Stimulated activated CD8-positive, alpha-beta memory T cell treated with anti-CD3 and anti-CD28 coated beads, Interleukin-4, amount 100 ng/mL, for 4 hours (primary cell): ENCODE measurements at places on chromosomes 12 and 14.

DNA sequence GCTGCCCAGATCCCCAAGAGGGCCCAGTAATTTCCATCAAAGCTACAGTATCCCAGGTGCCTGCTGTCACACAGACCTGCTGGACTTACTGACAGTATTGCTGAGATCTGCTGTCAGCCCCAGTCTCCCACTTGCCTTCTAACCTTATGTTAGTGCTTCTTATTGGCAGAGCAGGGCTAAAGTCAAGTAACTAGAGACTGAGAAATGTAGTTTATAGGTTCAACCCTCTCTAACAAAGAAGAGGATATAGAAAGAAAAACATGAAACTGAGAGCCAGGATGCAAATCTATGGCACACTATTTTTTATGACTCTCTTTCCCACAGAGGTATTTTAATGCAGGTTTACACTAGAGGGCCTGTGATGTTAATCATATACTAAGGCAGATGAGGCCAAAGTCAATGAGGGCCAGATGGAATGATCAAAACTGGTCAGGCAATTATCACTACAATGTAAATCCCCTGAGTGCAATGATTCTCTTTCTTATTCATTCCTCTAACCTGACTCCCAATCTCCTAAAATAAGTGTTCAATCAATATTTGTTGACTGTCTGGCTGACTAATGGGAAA lies 781.9 kb downstream of the VRK1 start:
- DNase-seq = no peak

GRCh38 chr12:95663525-95663924 lies 112.2 kb upstream of the USP44 start:
- DNase-seq = no peak

GRCh38 chr14:64926398-64926995 lies 12.2 kb downstream of the CHURC1 start:
- DNase-seq = no peak

- no peak for DNase-seq
These were observed 108.5 kb downstream of the ZFC3H1 start for GRCh38 chr12:71555191-71555590.

- no peak for DNase-seq
These were observed 126.7 kb upstream of the LGR5 start for GRCh38 chr12:71312768-71313403.

GRCh38 chr12:128111951-128112350 lies 155.0 kb upstream of the TMEM132C start:
- no peak for DNase-seq

DNA sequence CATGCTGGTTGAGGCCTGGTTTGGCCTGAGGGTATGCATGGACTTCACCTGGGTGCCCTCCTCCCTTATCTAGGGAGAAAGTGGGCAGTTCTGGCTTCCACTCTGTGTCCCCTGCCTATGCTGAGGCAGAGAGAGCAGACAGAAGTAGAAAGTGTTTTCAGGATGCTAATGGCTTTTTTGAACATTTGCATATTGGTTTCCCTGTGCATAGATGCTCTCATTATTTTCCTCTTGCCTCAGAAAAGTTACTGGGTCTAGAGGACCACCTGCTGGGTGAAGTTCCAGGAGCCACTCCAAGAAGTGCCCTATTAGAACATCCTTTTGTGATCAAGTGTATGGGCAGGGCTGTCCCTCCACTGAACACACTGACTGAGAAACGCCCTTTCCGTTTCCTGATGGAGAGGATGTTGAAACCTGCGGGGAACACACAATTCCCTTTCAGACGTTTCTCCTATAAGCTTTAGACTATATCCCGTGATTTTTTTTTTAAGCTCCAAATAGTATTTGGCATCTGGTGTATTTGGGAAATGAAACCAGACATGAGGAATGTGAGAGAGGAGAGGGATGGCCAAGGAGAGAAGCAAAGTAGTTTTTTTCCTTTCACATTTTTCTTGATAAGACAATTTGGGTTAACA lies 66.6 kb downstream of the DAAM1 start:
- no peak for DNase-seq

DNA sequence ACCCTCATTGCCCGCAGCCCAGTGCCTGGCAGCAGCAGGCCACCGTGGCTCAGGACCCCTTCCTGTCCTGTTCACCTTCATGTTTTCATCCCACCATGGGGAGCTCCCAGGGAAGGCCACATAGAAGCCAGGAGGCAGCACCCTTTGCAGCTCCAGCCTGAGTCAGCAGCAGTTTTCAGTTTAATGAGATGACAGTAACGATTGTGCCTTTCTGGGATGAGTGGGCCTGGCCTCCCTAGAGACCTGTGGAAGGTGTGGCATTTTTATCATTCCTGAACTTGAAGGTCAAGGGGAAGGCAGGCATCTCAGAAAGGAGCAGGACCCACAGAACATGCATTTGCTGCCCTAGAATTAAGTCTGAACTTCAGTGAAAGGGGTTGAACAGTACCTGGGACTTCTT lies 532.8 kb downstream of the FUT8 start:
- DNase-seq = no peak

GRCh38 chr12:57522887-57523705 lies 472 bp downstream of the MBD6 start:
- no peak for DNase-seq

DNA sequence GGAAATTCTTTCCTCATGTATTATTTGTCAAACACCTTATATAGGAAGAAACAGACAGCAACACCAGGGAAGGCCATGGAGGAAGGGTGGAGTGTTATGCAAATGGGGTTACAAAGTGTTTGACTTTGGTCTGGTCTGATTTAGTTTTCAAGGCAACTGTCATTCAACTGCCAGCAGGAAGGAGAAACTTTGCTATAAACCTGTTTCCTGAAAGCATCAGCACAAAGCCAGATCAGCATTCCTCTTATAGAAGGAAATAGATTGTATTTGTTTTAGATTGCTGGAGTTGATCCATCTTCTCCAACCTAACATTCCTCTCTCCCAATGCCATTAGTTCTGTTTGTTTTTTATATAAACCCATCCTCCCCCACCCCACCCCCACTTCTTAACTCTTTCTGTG lies 65.7 kb downstream of the STAB2 start:
- DNase-seq = no peak

- DNase-seq = no peak
These were observed 47.7 kb downstream of the CLMN start for GRCh38 chr14:95272057-95272456.
